ENCODE measurements at places on chromosomes 6 and 20.

DNA sequence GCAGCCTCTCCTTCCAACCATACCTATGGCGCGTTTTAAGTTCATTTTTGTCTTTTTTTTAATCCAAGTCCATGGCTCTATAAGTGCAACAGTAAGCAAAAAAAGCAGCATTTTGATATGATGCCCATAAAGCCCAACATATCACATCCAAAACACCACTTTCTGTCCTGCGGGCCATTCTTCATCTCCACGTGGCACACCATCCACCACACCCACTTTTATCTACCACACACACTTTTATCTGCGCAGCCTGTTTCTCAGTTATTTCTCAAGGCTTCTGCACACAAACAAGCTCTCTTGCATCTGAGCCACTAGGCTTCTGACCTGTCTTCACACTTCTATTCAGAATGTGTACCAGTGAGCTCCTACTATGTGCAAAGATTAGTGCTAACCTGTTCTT is 5.3 kb downstream of the GCLC start:
- no peak for ATAC-seq

DNA sequence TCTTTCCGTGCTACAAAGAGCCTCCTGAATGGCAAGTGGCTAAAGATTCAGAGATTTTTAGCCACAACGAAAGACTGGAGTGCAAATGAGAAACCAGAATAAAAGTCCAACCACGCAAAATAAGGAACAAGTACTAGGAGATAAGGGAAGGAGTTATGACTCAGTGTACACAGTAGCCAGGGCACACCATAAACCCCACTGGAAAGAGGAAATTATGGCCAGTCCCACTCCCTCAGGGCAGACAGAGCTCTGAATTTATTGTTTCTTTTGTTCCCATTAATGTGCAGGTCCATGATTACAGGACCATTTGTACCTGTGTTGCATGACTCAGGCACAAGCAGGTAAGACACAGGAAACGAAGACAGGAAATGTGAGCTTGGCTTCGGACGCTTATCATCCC is 150.3 kb upstream of the PREP start:
- peak; percentile 87 for ATAC-seq

GRCh38 chr20:25496968-25497401 is 88.3 kb downstream of the NINL start:
- ATAC-seq, result peak; percentile 65

- ATAC-seq, result no peak
These were observed 37.3 kb upstream of the SAYSD1 start for GRCh38 chr6:39152262-39152661.

DNA sequence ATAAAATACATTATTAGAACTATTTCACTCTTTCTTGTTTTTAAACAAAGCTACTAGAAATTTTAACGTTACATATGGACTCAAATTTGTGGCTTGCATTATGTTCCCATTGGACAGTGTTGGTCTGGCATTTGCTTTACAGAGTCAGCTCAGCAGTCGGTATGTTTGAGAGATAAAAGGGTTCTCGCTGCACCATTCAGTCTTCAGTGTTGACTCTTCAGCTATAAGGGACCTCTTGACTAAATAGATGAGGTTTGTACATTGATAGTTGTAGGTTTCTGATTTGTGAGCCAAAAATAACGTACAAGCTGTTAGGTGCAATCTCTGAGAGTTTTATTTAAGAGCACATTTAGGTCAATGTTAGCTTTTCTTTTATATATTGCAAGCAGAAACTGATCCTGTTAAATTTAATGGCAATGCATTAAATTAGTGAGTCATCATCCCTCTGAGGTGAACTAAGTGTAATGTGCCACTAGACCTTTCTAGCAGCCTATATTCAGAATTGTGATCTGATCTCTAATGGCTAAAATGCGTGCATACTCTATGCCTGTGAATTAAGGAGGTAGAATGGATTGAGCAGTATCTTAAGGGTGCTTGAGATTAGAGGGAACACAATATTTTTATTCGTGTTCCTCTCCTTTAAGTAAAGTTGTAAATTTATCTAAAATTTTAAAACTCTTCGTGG is 485.6 kb upstream of the SYNCRIP start:
- no peak for ATAC-seq

GRCh38 chr20:56711018-56711417 is 81.9 kb downstream of the TFAP2C start:
- ATAC-seq, result peak; percentile 78

DNA sequence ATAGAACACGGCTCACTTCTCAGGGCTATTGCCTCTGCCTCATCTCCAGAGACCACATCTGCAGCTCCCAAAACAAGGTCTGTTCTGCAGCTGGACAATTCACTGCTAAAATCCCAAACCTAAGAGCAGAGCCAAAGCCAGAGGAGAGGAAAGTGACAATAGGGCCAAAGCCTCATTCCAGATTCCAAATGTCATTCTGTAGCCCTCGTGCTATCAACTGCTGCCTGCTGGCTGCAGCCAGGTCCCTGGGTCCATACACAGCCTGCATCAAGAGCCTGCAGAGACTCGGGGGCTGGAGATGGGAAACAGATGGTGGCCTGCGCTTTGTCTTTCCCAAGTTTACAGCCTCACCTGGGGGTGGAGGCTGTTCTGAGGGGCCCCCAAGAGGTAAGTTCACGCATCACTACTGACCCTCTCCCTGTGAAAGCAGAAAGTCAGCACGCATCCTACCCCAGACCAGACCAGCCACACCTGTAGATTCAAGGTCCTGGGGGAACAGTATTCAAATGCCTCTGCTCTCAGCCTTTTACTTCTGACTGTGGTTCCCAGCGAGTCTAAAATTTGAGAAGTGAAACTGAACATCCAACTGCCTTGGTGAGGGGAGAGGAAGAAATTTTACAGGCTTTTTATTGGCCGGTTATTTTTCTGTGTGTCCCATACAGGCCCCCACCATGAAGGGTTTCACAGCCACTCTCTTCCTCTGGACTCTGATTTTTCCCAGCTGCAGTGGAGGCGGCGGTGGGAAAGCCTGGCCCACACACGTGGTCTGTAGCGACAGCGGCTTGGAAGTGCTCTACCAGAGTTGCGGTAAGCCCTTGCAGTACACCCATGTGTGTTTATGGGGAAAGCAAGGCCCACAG is at the start of gene LY86:
TSS of gene LY86 (plus strand) at position 657 of the 860 bp plus-strand sequence. CDS start at position 672, 15 bp downstream.
- ATAC-seq, result peak; percentile 35

- ATAC-seq, result no peak
These were observed 210.0 kb upstream of the MAN1A1 start for GRCh38 chr6:119559586-119559985.
